ENCODE measurements at places on chromosomes 6 and 20.

DNA sequence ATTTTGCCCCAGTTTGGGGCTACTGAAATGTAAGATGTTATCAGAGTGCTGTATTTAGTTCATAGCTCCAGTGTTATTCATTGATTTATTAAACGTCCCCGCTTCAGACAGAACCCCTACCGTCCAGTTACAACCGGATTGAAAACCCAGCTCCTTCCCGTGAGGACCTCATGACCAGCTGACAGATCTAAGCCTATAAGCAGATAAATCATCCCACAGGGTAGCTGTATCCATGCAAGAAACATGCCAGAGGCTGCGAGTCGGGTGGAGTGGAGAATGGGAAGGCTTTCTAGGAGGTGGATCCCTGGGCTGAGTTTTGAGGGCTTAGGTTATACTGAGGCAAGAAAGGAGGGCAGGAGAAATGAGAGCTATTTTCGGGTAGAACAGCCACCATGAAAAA lies 260.0 kb downstream of the ARID1B start:
- no peak for DNase-seq

DNA sequence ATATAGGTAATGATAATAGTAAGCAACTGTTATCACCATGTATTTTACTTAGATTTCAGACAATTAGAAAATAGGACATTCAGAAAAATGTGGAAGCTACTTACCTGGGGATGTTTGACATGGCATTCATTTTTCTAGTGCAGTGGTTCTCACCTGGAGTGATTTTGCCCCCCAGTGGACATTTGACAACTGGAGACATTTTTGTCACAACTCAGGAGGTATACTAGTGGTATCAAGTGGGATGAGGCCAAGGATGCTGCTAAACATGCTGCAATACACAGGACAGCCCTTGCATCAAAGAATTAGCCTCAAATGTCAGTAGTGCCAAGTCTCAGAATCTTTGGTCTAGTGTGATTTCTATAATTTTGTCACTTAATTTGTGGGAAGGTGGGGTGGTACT lies 36.1 kb downstream of the NUS1 start:
- DNase-seq, result no peak

DNA sequence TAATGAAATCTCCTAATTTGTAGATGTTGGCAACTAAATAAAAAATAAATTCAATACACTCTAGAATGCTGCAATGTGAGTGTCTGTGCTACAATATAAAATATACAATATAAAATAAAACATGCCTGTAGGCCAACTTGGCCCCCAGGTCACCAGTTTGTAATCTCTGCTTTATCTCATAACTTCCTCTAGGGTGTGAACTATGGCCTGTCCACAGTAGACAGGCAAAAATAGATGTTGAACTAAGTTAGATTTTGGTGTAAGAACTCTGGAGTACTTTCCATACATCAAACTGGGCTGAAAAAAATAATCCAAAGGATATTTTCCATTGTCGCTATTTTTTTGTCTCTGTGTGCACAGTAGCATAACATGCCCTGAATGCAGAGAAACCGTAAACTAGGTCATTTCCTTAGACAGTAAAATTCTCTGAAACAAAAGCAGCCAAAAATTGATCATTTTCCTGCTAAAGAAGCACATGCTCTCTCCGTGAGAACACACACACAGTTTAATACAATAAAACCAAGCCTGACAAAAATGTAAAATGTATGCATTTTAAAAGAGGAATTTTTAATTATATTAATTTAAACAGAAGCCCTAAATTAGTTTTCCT lies 98.5 kb upstream of the ZFP64 start:
- no peak for DNase-seq

GRCh38 chr20:61845233-61845671 lies 220.4 kb downstream of the TAF4 start:
- DNase-seq, result no peak

GRCh38 chr20:48405909-48406308 lies 421.9 kb downstream of the PREX1 start:
- no peak for DNase-seq

DNA sequence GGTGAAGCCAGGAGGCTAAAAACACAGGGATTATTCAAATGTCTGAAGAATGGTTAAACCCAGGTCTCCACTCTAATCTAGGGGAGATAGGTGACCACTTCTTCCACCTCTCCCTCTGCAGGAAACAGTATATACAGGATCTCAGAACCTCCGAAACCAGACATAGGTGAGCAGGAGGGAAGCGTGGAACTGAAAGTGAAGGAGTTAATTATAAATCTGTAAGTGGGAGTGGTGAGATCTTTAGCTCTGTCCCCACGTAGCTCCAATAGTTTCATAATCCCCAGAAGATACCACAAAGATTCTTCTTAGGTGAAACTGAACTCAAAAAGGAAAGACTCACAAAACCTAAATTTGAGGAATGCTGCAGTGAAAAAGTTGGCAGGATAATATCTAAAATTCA lies 76.8 kb downstream of the THEMIS start:
- no peak for DNase-seq

- no peak for DNase-seq
Observed at GRCh38 chr6:150722614-150723344, 123.1 kb downstream of the PLEKHG1 start.

- no peak for DNase-seq
Observed at GRCh38 chr6:14783594-14783993, 462.3 kb upstream of the JARID2 start.

DNA sequence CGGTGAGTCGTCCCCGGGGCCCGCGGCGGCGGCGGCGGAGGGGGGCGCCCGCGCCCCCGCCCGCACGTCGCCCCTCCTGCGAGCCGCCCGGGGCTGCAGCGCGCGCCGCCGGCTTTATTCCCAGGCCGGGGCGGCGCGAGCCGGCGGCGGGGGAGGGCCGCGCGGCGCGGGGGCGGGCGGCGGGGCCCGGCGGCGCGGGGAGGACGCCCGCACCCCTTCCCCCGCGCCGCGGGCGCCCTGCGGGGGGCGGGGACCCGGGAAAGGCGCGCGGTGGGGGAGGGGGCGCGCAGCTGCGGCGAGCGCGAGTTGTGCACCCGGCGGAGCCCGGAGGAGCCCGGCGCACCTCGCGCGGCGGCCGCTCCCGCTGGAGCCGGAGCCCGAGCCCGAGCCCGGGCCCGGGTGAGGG lies 646 bp downstream of the HMGA1 start:
- no peak for DNase-seq

DNA sequence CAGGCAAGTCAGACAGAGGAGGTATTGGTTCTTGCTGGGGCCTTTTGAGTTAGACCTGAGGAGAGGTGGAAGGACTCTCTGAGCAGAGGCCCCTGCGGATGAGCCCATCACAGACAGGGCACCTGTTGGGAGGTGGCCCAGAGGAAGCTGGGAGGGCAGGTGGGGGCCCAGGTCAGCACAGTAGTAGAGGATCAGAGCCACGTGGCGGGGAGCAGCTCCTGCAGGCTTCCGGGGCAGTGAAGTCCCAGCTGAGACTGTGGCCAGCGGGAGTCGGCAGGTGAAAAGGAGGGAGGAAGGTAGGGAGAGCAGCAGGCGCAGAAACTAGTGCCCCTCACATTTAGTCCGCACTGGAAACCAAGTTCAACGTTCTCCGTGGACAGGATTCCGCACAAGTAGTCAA lies 61.8 kb downstream of the RSPH3 start:
- DNase-seq, result no peak

DNA sequence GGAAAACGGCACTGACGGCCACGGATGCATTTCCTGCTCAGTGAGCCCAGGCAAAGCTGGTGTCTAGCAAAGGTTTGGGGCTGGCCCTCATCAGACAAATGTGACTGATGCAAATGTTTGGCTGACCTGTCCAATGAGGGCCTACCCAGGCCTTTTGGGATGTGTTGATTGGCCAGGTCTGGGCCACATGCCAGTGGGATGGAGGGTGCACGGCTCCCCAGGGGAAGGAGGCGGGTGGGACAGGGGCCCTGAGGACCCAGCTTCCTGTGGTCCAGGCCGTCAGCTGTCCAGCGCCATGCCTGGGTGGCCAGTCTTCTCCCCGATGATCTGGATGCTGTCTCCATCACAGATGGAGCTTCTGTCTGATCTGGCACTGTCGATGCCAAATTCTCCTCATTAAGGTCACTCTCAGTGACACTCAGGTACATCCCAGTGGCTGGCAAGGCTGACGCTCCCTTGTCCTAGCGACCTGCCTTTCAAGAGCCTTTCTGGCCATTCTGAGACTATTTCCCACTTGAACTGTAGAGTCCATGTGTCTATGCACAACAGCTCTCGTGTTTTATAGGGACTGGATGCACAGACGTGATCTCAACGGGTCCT lies 43.0 kb downstream of the NTSR1 start:
- DNase-seq, result no peak

DNA sequence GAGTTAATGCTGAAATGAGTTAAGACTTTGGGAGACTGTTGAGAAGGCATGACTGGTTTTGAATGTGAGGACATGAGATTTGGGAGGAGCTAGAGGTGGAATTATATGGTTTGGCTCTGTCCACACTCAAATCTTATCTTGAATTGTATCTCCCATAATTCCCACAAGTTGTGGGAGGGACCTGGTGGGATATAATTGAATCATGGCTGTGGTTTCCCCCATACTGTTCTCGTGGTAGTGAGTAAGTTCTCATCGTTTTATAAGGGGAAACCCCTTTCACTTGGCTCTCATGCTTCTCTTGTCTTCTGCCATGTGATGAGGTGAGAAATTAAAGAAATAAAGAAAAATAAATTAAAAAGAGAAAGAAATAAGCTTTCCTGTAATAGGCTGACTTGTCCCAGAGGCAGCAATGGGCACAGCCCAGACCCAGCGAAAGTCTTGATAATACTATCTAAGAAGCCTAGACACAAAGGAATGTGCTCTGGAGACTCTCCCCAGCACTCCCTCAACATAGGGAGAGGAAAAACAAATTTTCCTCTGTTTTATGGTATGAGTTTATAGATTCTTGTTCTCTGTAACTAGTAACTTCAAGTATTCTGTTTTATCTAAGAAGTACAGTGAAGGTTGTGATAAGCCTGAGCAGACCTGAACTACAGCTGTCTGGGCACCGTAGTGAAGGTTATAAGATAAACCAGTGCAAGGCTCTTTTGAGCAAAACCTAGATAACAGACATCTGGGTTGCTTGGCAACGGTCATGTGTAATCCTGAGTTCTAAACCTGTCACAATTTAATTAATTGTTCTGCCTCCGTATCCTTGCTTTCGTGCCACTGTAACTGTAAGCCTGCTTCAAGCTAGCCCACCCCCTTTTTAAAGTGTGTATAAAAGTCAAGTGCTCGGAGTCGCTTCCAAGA lies 88.9 kb upstream of the ECI2 start:
- peak; percentile 86 for DNase-seq

DNA sequence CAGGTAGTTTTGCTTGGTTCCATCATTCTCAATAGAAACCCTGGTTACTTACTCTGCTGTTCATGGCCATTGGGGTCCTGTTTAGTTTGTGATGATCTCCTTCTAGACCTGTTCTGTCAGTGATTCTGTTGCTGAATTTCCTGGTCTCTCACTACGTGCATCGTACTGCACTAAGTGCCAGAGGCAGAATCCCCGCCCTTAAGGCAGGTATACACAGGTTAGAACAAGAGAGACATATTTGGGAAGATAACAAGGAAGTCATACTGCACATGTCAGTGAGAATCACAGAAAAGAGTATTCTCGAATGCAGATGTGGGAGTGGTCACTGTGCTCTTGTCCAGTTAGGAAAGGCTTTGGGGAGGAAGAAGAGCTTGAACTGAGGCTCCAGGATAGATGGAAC lies 148.1 kb upstream of the MYLIP start:
- DNase-seq, result no peak

- DNase-seq, result no peak
Observed at GRCh38 chr6:27407153-27407814, 18.7 kb downstream of the ZNF391 start.

GRCh38 chr20:1331101-1331500 lies 2.2 kb upstream of the SDCBP2 start:
- no peak for DNase-seq

DNA sequence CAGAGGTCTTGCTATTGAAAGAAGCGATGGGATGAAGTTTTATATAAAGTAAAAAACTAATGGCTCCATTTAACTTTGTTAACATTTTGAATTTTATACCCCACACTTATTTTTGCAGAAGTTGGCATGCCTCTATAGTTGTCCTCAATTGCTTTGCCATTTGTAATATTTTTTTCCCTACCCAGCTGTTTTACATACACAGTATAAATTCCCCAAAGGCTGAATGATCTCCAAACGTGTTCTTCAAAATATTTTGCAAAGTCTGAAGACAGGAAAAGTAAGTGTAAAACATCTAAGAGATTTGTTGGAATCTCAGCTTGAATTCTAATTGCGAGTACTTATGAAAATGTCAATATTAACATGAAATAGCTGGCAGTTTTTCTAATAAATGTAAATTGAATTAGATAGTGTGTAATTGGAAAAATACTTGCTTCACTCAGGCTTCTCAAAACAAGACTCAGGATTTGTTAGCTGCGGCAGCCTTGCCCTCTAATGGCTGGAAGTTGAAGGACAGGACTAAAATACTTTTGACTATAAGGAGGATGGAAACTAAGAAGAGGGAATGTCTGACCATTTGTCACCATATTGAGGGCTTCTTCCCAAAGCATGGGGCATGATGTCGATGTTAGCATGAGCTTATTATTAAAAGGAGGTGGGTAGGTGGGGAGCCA lies 226.8 kb downstream of the UST start:
- DNase-seq, result no peak

DNA sequence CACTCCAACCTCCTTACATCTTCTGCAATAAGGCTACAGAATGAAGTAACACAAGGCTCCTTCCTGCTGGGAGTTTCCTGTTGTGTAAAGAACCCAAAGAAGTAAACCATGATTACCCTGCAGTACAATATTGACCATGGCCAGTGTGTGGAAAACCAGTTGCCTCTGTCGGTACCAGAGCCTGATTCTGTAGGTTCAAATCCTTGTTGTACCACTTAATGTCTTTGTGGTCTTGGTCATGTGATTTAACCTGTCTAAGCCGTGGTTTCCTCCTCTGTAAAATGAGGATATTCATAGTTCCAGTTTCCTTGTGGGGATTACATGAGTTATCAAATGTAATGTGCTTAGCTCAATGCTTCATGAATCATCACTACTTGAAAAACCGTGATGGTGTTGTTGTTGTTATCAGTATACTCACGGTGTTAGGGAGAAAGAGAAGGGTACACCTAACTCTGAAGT lies 60.3 kb upstream of the PRELID3B start:
- no peak for DNase-seq

GRCh38 chr6:63813566-63814120 lies 178.0 kb downstream of the PHF3 start:
- no peak for DNase-seq

DNA sequence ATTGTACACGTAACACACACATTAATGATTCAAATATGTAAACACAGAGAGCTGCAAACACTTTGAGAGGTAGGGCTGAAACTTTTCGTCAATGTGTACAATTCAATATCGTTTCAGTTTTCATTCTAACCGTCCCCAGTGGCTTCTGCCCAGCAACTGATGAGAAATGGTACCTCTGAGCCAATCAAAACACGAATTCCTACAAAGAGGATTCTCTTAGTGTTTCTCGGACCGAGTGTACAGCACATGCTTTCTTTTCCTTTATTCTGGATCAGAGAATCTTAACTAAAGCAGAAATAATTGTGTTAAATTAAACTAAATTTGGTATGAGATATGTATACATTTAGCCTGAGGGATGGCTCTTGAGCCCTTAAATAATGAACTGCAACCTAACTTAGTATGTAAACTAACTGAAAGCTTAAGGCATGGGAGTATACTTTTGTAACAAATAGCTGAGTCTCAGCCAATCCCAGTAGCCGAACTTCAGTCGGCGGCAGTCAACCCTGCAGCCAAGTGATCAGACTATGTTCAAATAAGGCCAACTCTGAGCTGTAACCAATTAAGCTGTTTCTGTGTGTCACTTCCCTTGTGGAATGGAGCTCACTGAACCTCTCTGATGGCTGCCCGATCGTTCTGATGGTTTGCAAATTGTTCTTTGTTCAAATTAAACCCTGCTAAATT lies 16.1 kb downstream of the BTN2A1 start:
- DNase-seq, result peak; percentile 95
